ENCODE measurements at places on chromosomes 1 and 21. TPM values are rescaled to one million over a fixed set of nuclear protein-coding genes. Genes with fewer than 3 reads are reported as not detected.

DNA sequence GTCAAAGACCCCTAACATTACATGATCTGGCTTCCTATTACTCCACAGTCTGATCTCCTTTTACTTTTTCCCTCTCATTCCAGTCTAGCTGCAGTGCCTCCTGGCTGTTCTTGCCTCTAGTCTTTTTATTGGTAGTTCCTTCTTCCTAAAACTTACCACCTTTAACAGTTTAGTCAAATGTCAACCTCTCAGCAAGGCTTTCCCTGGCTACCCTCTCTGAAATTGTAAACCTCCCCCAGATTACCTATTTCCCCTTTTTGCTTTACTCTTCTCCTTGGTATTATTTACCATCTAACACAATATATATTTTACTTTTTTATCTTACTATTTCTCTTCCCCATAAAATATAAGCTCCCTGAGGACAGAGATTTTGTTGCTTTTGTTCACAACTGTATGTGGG lies 129.6 kb downstream of the CLEC20A start:
- no peak for DNase-seq

GRCh38 chr1:224203243-224204016 lies 20.4 kb downstream of the DEGS1 start:
- peak; percentile 84 for DNase-seq

- no peak for DNase-seq
These were observed 13.8 kb upstream of the PTTG1IP start for GRCh38 chr21:44887126-44887806.

GRCh38 chr1:51927029-51927428 lies 48.5 kb upstream of the NRDC start:
- DNase-seq, result no peak

DNA sequence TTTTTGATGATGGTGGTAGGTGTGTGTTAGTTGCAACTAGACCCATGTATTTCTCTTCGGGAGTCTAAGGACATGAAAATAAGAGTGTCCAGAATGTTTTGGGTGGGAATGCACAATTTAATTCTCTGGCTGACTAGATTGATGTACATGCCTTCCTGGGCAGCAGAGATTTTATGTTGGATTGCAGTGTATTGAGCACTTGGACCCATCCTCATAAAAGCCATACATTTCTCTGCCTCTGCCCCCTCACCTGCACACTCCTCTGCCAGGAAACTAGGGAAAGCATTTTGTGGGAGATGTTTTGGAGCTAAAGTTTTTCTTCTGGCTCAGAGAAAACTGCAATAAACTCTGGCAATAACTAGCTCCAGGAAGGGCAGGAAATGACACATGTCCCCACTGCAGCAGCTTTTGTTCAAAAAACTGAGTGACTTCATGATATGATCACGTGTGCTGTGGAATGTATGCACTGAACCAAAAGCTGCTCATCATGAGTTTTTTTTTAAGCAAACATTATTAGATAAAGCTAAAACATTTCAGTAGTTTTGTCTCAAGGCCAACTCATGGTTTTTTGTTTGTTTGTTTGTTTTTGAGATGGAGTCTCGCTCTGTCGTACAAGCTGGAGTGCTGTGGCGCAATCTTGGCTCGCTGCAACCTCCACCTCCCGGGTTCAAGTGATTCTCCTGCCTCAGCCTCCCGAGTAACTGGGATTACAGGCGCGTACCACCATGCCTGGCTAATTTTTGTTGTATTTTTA lies 17.6 kb downstream of the RIT1 start:
- DNase-seq, result peak; percentile 53

- peak; percentile 93 for DNase-seq
These were observed 44.0 kb downstream of the YARS1 start for GRCh38 chr1:32773018-32773763.

DNA sequence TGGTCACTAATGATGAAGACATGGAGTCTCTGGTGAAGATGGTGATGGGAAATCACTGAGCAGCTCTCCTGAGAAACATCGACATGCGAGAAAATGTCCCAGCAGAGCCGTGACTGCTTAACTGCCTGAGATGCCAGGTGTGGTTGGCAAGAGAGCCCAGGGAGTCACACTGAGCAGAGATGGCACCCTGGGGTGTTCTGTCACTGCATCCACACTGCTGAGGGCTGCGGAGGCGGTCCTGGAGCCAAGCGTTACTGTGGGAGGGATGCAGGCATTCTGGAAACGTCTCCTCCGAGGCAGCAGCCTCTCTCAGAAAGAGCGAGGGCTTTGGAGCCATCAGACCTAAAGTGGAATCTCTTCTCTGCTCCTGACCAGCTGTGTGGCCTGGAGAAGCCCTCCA lies 57.2 kb downstream of the EPHB2 start:
- no peak for DNase-seq

DNA sequence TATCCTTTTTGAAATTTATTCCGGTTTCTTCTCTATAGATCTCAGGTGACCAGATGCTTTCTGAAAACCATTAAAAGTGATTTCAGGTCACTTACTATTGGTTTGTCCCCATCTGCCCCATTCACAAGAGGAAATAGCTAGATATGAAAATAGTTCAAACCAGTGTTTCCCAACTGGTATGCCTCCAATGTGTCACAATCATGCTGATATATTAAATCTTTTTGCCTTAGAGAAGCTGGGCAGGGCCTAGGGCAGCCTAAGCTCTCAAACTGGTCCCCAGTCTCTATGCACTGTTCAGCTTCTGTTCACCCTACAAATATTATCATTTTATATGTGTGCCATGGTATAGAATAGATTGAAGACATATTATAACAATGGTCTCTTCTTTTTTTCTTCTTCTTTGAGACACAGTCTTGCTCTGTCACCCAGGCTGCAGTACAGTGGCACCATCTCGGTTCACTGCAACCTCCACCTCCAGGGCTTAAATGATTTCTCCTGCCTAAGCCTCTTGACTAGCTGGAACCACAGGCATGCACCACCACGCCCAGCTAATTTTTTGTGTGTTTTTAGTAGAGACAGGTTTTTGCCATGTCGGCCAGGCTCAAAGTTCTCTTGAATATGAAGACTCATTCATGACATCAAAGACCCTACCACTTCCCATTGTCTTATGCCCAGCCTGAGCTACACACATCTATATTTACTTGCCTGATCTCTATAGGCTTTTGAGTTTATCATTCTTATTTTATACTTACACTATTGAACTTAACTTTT lies 15.7 kb downstream of the PTPN22 start:
- no peak for DNase-seq

GRCh38 chr1:201916649-201917249 lies 28.1 kb downstream of the SHISA4 start:
- DNase-seq, result peak; percentile 94

DNA sequence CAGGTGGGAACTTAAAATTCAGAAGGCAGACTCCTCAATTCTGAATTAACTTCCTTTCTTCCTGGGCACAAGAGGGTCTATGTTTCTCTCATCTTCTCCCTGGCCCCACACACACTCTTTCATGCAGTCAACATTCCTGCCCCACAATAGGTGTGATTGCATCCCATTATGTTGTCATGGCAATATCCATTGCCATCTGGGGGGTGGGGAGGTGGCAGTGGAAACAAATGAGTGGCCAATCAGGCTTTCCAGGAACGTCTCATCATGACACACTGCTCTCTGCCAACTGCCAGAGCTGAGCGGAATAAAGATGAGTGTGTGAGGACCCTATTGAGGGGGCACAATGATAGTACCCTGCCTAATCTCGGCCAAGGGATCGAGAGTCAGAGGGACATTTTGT lies 80.4 kb downstream of the KCND3 start:
- no peak for DNase-seq

DNA sequence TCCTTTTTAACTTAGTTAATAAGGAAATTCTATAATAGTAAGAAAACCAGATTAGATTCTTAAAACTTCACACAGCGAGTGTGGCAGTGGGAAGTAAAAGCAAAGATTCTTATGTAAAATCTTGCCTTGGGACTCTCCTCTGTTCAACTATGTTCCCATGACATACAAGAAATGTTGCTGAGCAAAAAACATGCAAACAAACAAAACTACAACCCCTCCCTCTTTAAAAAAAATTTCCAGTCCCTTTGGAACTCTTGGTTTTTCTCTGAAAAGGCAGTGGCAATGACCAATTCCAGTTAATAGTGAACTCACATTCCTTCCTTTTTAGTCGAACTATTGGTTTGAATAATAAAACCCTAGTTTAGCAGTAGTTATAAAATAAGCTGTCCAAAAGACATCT lies 453.1 kb upstream of the ZRANB2 start:
- no peak for DNase-seq

GRCh38 chr1:42686418-42686817 lies 4.2 kb downstream of the YBX1 start:
- no peak for DNase-seq

- no peak for DNase-seq
These were observed 2.0 kb downstream of the PYCR2 start for GRCh38 chr1:225921734-225922709.

- no peak for DNase-seq
These were observed 729 bp downstream of the NADK start for GRCh38 chr1:1777583-1777899.

DNA sequence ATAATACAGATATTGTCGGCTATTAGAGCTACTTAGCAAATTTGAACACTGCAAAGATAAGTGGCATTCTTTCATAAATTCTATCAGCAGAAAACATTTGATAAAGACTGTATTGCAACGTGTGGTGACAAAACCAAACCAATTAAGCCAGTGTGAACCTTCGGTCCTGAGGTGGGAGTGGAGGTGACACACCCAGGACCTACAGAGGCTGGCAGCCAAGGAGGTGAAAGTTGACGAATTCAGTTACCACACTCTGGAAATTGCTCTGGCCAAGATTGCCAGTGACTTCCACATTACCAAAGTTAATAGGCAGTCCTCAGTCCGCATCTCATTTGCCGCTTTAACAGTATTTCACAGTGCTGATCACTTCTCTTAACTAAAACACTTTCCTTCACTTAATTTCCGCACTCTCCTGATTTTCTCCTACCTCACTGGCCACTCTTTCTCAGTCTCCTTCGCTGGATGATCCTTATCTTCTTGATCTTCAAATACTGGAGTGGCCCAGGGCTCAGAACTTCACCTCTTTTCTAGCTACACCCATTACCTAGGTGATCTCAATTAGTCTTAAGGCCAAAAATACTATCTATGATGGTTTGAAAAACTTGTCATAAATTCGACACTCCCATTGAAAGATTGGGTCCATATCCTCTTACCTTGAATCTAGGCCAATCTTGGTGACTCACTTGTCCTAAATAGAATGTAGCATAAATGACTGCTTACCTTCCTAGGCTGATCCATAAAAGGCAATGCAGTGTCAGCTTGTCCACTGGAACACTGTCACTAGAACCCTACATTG lies 5.1 kb upstream of the CDC42BPA start:
- DNase-seq, result no peak

DNA sequence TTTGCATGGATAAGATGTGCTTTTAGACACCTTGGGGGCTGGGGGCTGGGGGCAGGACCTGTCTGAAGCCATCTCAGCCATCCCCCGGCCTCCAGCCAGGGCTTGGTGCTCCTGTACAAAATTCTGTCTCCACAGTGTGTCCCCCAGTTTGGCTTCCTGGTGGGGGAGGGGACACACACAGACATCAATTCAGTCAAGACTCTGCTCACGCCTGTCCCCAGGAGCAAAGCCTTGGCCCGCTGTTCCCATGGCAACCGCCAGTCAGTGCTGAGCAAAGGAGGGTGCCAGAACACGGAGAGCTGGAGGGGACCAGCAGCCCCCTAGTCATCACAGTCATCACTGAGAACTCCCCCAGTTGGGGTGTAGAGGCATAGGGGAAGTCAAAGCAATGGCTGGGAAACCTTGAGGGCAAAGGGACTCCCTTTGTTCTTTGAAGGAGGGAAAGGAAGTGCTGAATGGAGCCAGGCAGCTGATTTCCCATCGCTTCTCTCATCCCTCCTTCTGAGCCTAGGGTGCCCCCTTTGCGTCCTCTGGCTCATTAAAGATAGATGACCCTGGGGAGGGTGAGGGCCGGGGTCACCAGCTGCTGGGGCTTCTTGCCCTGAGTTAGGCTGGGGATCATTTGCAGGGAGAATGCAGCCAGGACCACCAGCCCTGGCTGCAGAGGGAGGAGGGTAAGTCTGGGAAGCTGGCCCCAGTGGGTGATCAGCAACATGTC lies 134.9 kb upstream of the IPO9 start:
- DNase-seq, result peak; percentile 62

DNA sequence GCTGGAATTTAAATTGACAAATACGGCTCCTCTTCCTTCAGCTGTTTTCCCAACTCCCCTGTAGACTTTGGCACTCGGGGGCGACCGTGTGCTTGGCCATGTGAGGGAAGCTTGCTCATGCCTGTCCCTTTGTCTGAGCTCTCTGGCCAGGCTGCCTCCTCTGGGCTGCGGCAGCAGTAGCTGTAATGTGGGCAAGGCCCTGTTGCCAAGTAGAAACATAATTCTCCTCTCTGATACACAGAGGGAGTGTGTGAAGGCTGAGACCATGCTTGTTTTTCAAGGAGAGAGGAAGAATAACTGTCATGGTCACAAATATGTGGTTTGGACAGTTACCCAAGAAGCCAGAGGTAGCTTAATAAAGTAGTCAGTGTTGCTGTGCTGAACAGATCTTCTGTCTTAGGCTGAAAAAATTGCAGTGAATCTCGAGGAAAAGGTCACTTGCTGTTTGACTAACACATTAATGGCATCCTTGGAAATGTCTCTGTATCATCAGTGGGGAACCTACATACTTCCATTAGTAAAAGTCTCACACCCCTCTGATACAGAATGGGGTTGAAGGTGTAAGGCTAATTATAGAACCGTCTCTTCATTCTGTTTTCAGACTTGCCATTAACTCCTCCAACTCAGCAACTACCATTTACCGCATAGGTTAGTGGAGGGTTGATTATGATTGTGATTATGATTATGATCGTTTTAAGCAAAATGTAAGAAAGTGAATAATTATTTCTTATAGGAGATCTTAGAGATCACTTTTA lies 94.6 kb downstream of the TGFB2 start:
- DNase-seq, result no peak

DNA sequence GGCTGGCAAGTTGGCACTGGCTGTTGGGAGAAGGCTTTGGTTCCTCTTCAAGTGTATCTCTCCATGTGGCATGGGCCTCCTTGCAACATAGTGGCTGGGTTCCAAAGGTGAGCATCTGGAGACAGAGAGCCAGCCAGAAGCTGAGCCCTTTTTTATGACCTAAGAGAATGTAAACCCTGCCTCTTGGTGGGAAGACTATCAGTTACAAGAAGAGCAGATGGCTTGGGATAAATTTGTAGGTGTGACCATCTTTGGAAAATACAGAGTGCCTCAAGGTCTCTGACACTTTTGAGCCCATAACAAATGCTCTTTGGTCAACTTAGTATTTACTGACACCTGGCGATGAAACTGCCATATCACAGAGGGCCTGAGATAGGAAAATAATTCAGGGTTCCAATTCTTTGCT lies 31.4 kb upstream of the PRELP start:
- no peak for DNase-seq

- DNase-seq, result no peak
These were observed 515.1 kb upstream of the PLXNA2 start for GRCh38 chr1:208759255-208759654.

GRCh38 chr1:10007169-10007568 lies 10.1 kb downstream of the RBP7 start:
- DNase-seq, result no peak

- no peak for DNase-seq
These were observed 606.7 kb upstream of the CHRM3 start for GRCh38 chr1:238779716-238780115.

GRCh38 chr1:46673749-46674182 lies 2.1 kb downstream of the TEX38 start:
- DNase-seq, result no peak

The LY9 gene
- total RNA-seq, result 0.52 TPM

The FAM167B gene
- total RNA-seq, result 8.6 TPM

The HSD3B2 gene
- not detected for total RNA-seq

The RXRG gene
- 0.56 TPM for total RNA-seq

The PADI3 gene
- not detected for total RNA-seq

The PAPPA2 gene
- total RNA-seq, result 0.38 TPM

The MIS18A gene
- 3.8 TPM for total RNA-seq

The SERTAD4 gene
- total RNA-seq, result 2.4 TPM

The ABCB10 gene
- 14.1 TPM for total RNA-seq

The SHISAL2A gene
- 0.14 TPM for total RNA-seq
